Fibroblast of lung (primary cell): ENCODE measurements at places on chromosomes 3 and 15. TPM values are rescaled to one million over a fixed set of nuclear protein-coding genes. Genes with fewer than 3 reads are reported as not detected.

- H3K4me1 ChIP-seq: no peaks in the 10 kb centered on the region
- DNase-seq: no peak
- no peaks in the 10 kb centered on the region for H3K36me3 ChIP-seq
- no peaks in the 10 kb centered on the region for H3K27me3 ChIP-seq
- no peak overlapping the region for H3K27ac ChIP-seq
These were observed 95.7 kb downstream of the NSUN3 start for GRCh38 chr3:94158512-94158911.

DNA sequence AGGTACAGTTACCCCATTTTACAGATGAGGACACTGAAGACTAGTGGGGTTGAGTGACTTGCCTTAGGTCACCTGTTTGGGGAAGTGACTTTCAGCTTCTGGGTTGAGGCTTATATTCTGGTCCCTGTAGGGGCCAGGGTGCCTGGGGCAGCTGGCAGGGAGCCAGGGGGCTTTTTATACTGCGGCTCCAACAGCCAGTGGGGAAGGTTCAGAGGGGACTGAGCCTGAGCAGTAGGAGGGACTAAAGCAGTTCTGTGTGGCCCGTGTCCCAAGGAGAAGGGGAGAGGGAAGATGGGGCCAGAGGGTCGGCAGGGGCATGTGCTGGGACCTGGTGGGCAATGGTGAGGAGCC is 37.7 kb downstream of the SLC6A6 start:
- peaks cover 11% of the 10 kb centered on the region for H3K4me1 ChIP-seq
- no peak overlapping the region for H3K4me3 ChIP-seq
- H3K27ac ChIP-seq: no peak overlapping the region

Gene TRAIP
- polyA plus RNA-seq: 2.5 and 7.0 TPM in 2 replicates

Gene NRROS
- 0.08 and 0.43 TPM in 2 replicates for polyA plus RNA-seq

DNA sequence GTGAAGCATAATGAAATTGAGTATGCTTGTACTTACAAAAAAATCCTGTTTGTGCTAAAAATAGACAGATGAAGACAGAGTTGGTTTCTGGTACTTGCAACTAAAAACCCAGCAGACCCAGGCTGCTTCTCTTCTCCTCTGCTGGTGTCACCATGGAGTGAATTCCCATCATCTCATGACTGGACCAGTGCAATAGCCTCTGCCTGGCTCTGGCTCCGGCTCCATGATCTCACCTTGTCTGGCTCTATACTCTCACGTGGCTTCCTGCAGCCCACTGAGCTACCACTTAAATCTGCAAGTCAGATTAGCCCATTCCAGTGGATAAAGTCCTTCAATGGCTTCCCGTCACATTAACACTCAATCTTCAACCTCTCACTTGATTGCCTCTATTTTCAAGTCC is 129.2 kb upstream of the CADPS start:
- no peak overlapping the region for H3K4me3 ChIP-seq
- DNase-seq: no peak
- no peaks in the 10 kb centered on the region for H3K36me3 ChIP-seq
- H3K27ac ChIP-seq: no peak overlapping the region
- no peaks in the 10 kb centered on the region for H3K27me3 ChIP-seq
- H3K4me1 ChIP-seq: no peaks in the 10 kb centered on the region
